NCI-H69 (cell line): ENCODE measurements at places on chromosomes 6 and 20.

- DNase-seq: no peak
Measured at GRCh38 chr6:2554651-2555260, 196.0 kb downstream of the MYLK4 start.

DNA sequence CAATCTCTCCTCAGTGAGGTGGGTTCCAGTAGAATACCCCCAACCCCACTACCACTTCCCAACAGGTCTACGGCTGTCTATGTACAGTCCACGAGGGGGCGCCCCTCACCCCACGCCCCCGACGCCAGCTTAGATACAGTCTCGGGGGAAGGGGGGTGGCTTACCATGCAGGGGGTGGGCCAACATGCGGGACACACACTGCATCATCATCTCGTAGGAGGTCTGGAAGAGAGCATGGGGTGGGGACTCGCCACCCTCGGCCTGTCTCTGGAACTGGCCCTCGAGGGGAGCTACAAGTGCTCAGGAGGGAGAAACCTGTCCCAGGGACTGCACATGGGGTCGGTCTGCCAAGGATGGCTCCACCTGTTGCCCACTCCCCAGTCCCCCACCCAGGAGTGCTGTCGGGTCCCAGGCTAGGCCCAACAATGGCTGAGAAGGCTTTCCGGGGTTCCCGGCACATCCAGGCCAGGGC lies 8.5 kb downstream of the MTCH1 start:
- DNase-seq: no peak

DNA sequence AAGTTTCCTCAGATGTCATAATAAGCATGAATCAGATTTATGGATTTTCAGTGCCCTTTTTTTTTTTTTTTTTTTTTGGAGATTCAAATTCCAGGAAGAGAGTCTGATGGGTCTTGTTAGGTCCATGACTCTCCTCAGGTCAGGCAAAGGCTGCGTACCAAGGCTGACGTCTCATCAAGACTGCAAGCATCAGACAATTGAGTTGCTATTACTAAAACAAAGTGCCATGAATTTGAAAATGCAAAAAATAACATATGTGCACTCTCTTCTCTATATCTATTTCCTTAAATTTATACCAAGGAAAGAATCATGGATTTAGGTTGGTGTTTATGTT lies 134.7 kb downstream of the FAM83B start:
- DNase-seq: peak; percentile 19

- DNase-seq: no peak
Measured at GRCh38 chr20:36335206-36335870, 29.2 kb downstream of the DLGAP4 start.

DNA sequence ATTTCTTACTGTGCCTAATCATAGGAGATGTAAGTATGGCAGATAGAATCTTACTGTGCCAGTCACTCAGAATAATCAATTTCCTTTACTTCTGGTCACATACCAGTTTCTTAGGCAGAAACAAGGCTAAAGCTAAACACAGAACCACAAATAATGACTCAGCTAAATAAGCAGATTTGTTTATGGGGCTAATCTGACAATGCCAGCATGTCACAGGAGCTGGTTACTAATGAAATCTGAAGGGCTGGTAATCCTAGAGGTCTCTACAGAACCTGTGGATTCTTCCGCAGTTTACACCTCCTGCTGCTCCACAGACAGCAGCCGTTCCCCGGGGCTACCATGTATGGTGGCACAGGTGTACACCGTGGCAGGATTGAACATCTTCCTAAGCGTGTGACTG lies 80.8 kb downstream of the LYRM4 start:
- DNase-seq: no peak

GRCh38 chr6:146985111-146985510 lies 219.1 kb upstream of the STXBP5 start:
- peak; percentile 83 for DNase-seq

DNA sequence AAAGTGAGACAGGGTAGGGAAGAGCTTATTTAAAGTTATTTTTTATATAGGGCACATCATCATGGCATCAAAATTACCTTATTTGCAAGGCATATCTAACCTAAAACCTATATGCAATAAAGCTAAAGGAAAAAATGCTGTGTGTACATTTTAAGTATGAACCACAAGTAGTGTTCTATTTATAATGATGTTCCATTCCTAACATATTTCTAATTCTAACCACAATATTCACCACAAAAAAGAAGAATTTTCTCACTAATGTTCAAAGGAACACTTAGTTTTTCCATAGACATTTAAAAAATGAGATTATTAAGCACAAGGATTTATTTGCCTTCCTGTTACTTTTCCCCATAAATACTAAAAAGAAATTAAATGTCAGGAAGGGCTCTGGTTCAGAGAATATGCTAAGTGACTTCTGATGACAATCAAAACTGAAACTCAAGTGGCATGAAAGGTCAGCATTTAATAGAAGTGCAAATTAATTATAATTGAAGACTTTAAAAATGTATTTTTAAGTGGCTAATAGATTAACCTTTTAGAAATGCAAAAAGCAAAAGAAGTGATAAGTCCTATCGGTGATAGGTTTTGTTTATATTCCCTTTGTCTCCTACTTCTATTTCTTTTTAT lies 25.1 kb downstream of the GPR63 start:
- DNase-seq: no peak

DNA sequence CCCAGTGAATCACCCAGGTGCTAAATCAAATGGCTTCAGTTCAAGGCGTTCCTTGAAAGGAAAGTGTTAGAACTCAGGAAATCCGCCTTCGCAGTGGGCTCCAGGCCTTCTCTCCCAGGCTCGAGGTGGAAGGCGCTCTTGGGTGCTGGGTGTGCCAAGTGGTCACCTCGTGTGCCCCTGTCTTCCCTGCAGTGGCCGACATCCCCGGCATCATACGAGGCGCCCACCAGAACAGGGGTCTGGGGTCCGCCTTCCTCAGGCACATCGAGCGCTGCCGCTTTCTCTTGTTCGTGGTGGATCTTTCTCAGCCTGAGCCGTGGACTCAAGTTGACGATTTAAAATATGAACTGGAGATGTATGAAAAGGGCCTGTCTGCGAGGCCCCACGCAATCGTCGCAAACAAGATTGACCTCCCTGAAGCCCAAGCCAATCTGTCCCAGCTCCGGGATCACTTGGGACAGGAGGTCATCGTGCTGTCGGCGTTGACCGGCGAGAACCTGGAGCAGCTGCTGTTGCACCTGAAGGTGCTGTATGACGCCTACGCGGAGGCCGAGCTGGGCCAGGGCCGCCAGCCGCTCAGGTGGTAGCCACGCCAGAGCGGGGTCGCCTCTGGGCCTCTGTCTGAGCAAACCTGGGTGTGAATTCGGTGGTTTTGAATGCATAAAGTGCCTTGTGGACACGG lies 17.8 kb downstream of the MTG2 start:
- DNase-seq: no peak

DNA sequence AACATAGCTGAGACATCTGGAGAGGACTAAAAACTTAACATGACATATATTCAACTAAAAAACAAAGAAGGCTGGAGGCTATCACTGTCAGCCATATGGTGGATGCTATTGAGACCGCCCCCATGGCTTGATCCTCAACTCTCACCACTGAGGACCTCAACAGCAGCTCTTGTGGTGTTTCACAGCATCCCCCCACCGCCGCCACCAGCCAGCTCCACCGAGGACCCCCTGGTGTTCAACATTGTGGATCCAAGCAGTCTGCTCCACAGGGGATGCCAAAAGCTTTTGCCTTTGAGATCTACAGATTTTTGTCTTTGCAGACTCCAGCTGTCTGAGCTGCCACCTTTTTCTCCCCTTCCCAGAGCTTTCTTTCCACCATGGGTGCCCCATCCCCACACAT lies 64.6 kb downstream of the NUS1 start:
- no peak for DNase-seq

- DNase-seq: no peak
Measured at GRCh38 chr6:71421611-71422010, 133.0 kb downstream of the OGFRL1 start.
